Activated gamma-delta T cell treated with Interleukin-2 at 50 U/mL for 16 hours (primary cell): ENCODE measurements at places on chromosomes 11 and 22.

- peak; percentile 44 for DNase-seq
These were observed 1.8 kb upstream of the APOL3 start for GRCh38 chr22:36162127-36163034.

DNA sequence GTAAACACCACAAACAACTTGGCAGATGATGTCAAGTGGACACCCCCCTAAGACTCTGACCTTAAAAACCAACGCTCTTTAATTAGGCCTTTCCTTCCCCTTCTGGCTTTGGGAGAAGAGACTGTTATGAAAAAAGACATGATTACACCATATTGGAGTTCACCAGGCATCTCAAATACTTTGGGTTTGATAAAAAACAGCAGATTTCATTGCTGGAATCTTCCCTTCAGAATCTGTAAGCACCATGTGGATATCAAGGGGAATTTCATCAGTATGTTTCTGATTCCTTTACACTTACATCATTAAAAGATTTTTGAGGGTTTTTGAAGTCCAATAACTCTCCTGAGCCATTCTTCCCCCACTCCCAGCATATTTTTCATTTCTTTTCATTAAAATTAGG is 85.6 kb downstream of the KIRREL3 start:
- no peak for DNase-seq

- no peak for DNase-seq
These were observed 78.3 kb downstream of the PAK1 start for GRCh38 chr11:77395460-77396173.

GRCh38 chr11:119205574-119206510 is at the start of gene CBL:
Gene CBL, plus strand, starts transcription at chr11:119206339. Its CDS starts 79 bp downstream, at chr11:119206418.
- peak; percentile 99 for DNase-seq

GRCh38 chr22:25508161-25508560 is 56.3 kb upstream of the GRK3 start:
- no peak for DNase-seq

DNA sequence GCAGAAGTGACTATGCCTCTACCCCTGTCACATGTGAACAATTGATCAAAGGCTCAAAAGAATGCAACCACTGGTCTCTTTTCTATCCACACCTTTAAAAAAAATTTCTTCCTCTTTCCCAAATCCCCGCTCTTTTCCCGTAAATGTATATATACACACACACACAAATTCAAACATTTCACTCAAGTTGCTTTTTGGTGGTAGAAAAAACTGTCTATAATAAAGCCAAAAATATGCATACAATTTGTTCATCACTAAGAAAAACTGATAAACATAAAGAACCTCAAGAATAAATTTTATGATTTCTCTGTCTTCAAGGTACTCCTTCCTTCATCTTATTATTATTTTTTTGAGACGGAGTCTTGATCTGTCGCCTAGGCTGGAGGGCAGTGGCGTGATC is 5.6 kb downstream of the SMC1B start:
- no peak for DNase-seq

DNA sequence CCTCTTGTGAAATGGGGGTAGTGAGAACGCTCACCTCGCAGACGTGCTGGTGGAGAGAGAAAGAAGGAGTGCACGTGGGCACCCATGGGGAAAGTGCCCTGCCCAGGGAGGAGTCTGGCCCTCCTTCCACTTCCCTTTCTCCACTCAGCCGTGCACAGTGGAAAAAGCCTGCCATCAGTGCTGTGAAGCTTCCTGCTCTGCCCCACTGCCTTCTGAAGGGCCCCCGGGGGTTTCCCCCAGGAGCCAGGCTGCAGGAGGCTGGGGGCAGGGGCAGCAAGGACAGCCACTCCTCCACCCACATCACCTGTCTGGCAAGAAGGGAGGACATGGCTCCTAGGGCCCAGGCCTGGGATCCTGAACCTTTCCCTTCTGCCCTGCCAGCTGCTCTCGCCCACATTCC is 7.6 kb downstream of the TP53I11 start:
- no peak for DNase-seq

DNA sequence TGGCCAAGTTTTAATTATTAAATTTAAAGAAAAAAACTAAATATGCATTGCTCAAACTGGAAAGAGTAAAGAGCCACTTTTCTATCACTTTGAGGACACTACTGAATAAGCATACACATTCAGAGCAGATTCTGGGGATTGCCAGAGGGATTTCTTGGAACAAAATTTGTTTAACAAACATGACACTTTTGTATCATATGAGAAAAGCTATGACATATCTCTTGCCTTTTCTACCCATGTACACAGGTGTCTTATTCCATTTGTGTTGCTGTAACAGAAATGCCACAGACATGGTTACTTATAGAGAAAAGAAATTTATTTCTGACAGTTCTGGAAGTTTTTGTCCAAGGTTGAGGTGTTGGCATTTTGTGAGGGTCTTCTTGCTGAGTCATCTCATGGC is 13.5 kb upstream of the USP28 start:
- no peak for DNase-seq

GRCh38 chr11:120040151-120040840 is 97.6 kb downstream of the TRIM29 start:
- DNase-seq, result no peak

DNA sequence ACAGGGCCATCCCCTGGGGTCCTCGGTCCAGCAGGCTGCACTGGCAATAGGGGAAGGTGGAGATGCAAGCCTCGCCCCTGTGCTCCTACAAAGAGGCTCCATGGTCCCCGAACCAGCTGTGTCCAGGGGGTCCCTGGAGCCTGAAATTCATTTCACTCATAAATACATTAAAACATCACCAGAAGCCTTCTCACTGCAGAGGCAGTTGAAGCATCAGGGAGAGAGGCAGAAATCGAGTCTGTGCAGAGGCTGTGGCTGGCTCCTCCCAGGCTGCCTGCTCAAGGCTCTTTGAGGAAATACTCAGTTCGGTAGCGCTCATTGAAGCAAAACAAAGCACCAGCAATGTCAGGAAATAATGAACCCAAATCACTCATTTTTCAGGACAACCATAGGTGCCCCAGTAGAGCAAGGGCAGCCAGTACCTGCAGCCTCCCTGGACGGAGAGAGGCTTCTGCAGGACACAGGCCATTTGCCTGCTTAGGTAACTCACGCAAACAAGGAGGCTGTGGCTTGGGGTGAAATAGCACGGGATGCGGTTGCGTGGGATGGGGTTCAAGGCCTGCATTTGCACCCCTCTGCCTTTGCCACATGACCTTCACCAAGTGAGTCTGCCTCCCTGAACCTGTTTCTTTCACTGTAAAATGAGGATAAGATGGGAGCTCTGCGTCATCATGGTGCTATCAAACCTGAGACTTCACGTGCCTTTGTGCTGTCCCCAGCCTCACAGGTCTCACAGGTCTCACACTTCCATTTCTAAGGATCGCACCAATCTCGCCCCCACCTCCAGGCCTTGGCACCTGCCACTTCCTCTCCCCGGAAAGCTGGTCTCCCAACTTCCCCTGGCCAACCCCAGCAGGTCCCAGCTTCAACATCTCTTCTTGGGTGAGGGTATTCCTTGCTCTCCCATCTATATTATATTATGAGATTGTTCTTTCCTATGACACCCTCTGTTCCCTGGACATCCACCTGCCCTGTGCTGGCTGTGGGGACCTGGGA is 84.3 kb upstream of the SHISAL1 start:
- DNase-seq, result no peak
